ENCODE measurements at places on chromosomes 4 and X. TPM values are rescaled to one million over a fixed set of nuclear protein-coding genes. Genes with fewer than 3 reads are reported as not detected.

Gene SH2D1A
- total RNA-seq, result 0.30 TPM

Gene FANCB
- total RNA-seq, result 0.66 TPM

Gene NHS
- 1.0 TPM for total RNA-seq

Gene FAM9C
- total RNA-seq, result not detected

DNA sequence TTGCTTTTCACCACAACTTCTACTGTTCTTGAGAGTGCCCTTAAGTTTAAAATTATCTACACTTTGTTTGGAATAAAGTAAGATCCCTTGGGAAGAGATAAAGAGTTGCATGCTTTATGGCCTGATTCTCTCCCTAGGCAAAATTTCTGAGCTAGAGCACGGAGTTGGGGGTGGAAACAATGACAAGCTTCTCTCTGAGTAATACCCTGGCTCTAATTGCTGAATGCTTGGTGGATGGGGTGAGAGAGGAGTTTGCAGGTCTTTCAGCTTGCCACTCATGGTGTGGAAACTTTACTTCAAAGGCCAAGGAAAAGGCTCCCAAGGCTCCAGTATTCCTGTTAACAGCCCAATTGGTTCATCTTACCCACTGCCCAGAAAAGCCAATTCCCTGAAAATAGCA, 26.1 kb upstream of the PRDM8 start:
- DNase-seq, result no peak

DNA sequence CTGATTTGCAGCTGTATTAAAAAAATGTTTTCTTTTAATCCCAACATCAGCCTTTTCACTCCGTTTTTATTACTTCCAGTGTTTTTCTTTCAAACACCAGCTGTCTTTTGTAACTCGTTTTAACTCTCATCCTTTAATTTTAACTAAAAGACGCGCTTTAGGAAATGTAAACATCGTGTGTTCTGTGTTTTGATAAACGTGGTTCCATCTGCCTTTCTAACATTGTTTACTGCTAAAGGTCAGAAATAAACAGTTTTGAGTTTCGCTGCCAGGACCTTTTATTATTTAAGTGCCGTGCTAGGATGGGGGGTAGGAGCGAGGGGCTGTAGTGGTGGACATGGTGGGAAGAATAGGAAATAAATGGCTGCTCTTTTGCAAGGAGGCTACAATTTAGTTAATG, 1.5 kb downstream of the N4BP2 start:
- no peak for DNase-seq

- no peak for DNase-seq
These were observed 151.8 kb downstream of the TSPAN5 start for GRCh38 chr4:98506462-98507132.

DNA sequence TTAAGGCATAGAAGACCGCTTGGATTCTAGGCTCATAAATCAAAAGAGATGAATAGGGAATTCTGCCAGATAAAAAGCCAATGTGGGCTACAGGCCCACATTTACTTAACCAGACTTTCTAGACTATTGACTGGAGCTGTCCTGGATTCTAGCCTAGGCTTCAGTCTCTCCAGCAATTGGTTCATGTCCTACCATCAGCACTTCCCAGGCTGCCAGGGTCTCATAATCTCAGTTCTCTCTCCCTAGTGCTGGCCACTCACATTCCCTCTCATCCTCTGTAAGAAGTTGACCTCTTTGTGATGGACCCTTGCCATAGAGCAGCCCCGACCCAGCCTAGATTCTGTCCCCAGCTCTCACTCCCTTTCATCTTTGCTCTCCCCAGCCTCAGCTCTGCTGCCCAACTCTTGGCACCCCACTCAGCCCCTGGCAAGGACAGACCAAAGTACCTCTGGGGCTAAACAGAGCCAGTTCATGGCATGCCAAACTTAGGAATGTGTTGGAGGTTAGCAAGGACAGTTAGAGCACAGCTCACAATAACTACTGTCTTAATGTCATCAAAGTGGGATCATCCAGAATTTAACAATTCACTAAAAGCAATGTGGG, 396.2 kb downstream of the INPP4B start:
- no peak for DNase-seq

DNA sequence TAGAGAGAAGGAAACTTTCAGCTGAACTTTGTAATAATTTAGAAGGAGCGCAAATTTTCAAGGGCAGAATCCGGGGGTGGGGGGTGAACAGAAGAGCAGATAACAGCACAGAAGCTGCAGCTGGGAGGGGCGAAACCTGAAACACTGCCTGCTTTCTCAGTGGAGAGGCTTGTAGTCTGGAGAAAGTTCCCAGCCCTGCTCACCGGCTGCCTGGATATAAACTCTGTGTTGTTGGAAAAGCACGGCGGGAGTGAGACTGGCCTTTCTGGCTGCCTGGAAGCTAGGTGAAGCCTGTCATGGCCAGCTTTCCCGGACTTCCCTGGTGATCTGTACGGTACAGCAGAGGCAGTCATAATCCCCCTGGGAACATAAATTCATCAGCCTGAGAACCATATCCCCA, 1352.1 kb upstream of the DIAPH2 start:
- no peak for DNase-seq
